A549 treated with Mapracorat at 1 μM for 4 hours (cell line): ENCODE measurements at places on chromosomes 3 and 15. TPM values are rescaled to one million over a fixed set of nuclear protein-coding genes. Genes with fewer than 3 reads are reported as not detected.

Gene CEMIP
- 0.82 to 2.0 TPM (median 1.2 TPM) in 5 replicates for total RNA-seq

Gene P2RY14
- total RNA-seq: not detected in 5 replicates

Gene TMC3
- total RNA-seq: not detected in 5 replicates

Gene ADCY5
- total RNA-seq: 0.22 to 0.88 TPM (median 0.30 TPM) in 5 replicates

Gene IQCF5
- not detected in 5 replicates for total RNA-seq

Gene NMNAT3
- 1.1 to 2.0 TPM (median 1.6 TPM) in 5 replicates for total RNA-seq

Gene CELSR3
- total RNA-seq: 2.8 to 4.7 TPM (median 4.4 TPM) in 5 replicates

Gene CCK
- 1.2 to 2.7 TPM (median 2.3 TPM) in 5 replicates for total RNA-seq

Gene C2CD4B
- total RNA-seq: 0.14 to 0.41 TPM (median 0.19 TPM) in 5 replicates

Gene SLC12A8
- 0.98 to 1.3 TPM (median 1.2 TPM) in 5 replicates for total RNA-seq

Gene KBTBD13
- total RNA-seq: not detected in 5 replicates

Gene MAP1A
- total RNA-seq: 0.57 to 0.66 TPM (median 0.64 TPM) in 5 replicates

Gene VIPR1
- 0.83 to 1.3 TPM (median 1.2 TPM) in 5 replicates for total RNA-seq
